NCI-H1417 treated with DMSO at 0.1 percent for 48 hours (cell line): ENCODE measurements at places on chromosomes 2 and 18.

DNA sequence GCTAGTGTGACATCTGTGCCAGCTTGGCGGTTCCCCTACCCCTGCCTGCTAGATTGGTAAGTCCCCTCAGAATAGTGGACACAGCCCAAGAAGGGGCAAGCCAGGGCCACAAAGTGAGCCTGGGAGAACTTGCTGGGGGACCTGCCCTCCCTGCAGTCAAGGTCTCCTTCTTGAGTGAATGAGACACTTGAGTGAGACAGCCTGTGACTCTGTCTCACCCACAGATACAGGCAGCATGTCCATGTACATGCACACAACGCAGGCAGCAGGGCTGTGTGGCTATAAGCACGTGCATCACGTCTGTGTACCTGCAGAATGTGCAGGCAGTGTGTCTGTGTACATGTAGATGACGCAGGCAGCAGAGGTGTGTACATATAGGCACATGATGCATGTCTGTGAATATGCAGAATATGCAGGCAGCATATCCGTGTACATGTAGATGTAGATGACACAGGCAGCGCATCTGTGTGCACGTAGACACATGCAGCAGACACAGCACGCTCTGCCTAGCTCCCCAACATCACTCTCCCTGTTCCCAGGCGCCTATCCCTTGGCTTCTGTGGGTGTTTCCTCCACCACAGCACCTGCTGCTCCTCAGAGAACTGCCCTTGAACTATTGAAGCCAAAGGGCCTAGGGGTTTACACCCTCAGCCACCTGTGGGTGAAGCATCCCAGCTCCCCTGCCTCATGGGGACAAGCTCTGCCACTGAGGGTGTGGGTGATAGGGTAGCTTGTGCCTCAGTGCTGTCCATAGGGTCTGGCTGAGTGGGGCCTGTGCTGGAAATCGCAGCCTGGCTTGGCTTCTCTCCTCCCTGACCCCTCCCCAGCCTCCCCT lies 147.2 kb upstream of the TWIST2 start:
- no peak for DNase-seq

- DNase-seq, result no peak
Observed at GRCh38 chr2:149290662-149291061, 39.7 kb upstream of the LYPD6 start.

- no peak for DNase-seq
Observed at GRCh38 chr18:76430636-76431035, 64.4 kb downstream of the ZNF516 start.

GRCh38 chr2:20054931-20055330 lies 3.5 kb upstream of the LAPTM4A start:
- no peak for DNase-seq

- no peak for DNase-seq
Observed at GRCh38 chr2:121662656-121663055, 13.4 kb upstream of the CLASP1 start.

- no peak for DNase-seq
Observed at GRCh38 chr2:10760794-10761504, 39.5 kb downstream of the ATP6V1C2 start.

DNA sequence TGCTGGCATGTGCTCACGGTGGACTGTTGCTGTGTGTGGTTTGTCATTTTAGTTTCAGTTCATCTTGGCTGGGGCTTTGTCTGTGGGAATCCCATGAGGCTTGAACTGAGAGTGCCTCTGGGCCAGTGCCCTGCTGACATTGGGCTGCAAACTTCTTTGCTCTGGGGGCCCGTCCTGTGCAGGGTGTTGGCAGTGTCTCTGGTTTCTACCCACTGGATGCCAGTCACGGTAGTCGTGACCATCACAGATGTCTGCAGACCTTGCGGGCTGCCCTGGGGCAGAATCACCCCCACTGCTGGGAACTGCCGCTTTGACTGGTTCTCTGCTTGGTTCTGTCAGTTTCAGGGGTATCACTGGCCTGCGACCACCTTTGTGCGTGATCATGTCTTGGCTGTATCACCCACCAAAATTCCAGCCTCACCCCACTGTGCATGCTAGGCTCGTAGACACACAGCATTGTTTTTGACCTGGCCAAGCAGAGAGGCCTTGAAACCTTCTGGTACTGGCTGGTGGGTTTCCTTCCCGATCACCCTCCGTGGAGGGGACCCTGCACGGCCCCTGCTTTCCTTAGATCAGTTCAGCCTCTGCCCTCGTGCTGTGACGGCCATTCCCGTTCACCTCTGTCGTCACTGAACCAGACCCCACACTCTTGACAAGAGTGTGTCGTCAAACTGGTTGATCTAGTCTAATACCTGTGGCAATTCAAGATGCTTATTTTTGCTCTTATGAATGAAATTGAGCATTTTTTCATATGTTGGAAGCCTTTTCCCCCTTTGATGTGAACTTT lies 57.6 kb downstream of the KCNG2 start:
- DNase-seq, result no peak

- no peak for DNase-seq
Observed at GRCh38 chr18:40272630-40273231, 1682.3 kb upstream of the PIK3C3 start.

GRCh38 chr2:165305391-165306096 lies 66.3 kb downstream of the SCN2A start:
- no peak for DNase-seq

DNA sequence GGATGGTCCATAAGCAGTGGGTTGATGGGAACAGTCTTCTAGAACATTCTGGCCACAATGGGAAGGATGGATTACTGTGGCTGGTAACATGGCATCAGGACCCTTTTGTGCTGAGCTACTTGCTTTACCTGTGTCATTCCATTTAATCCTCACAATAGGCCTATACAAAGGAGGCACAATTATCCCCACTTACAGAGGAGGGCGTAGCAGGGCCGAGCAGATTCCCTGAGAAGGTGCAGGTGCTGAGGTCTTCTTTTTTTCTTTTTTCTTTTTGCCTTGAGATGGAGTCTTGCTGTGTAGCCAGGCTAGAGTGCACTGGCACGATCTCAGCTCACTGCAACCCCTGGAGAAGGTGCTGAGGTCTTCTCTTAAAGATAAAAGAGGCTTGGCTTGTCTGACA lies 6.7 kb upstream of the LRRC30 start:
- DNase-seq, result no peak

DNA sequence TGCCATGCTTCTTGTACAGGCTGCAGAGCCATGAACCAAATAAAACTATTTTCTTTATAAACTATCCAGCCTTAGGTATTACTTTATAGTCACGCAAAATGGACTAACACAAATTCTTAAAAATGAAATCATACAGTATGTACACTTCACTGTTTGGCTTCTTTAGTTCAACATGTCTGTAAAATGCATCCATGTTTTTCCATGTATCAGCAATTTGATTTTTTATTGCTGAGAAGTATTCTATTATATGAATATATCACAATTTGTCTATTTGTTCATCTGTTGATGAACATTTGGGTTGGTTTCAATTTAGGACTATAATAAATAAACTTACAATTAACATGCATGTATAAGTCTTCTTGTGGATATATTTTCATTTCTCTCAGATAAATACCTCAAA lies 182.1 kb downstream of the SCG2 start:
- DNase-seq, result no peak

DNA sequence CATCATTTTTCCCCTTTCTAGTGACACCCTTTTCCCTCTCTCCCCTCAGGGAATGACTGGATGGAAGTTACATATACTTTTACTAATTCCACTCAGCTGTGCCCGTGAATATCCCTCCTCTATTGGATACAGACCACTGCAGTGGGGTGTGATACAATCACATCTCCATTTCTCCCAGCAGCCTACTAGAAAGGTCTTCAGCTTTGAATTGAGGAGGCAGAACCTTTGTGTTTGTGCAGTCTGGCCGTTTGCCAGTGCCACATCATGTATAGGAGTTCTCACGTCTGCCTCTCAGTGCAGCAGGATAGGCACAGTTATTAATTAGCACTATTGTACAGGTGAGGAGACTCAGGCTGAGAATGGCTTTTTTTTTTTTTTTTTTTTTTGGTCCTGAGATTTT lies 16.4 kb downstream of the TNFRSF11A start:
- DNase-seq, result peak; percentile 50

GRCh38 chr2:161571051-161571429 lies 53.2 kb upstream of the SLC4A10 start:
- no peak for DNase-seq

DNA sequence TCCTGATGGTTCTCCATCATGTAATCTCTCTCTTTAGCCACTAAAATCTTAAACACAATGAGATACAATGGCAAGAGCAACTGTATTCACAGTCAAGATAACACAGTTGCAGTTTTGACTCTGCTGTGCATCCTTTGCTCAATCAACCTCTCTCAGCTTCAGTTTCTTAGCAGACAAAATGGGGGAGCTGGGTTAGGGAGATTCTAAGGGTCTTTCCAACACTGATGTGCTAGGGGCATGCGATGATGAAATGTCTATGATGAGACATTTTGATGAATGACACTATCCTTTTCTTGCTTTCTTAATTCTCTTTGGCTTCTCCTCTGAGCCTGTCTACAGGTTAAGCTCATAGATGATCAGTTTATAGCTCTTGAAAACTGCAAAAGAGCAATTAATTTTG lies 1.1 kb downstream of the SERPINB10 start:
- DNase-seq, result no peak

DNA sequence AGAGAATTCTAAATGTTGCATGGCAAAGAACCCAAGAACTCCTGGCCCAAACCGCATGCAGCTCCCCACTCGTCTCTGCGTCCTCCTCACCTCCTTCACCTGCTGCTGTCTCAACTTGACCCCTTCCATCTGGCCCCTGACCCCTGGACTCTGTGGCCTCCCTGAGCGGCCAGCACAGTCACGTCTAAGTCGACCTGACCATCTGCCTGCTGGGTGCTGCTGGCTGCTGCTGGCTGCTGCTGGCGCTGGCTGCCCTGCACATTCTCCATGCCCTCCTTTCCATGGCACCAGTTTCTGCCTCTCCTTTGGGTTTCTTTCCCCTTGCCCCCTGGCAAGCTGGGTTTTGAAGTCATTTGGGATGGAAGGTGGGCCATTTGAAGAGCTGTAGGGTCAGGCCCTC lies 30.1 kb upstream of the ASB1 start:
- no peak for DNase-seq

GRCh38 chr2:38533180-38533579 lies 69.5 kb downstream of the HNRNPLL start:
- DNase-seq, result no peak

- no peak for DNase-seq
Observed at GRCh38 chr2:186639939-186640338, 50.1 kb downstream of the ITGAV start.

DNA sequence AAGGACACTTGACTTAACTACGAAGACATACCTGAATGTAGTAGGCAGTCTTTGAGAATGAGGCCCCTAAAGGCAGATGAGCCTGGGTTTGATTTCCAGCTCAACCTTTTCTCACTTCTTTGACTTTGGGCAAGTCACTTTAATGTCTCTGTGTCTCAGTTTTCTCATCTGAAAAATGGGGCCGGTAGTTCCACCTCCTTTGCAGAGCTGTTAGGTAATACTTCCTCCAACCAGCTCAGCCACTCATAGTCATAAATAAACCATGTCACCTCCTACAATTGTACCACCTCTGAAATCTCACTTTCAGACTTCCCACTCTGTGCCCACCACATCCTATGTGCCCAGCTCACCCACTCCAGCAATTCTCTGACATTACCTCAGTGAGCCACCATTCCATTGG lies 10.4 kb downstream of the ARHGAP25 start:
- no peak for DNase-seq
